ENCODE measurements at places on chromosomes 1 and 21.

- no peak for DNase-seq
Observed at GRCh38 chr1:10721381-10722321, 74.8 kb downstream of the CASZ1 start.

DNA sequence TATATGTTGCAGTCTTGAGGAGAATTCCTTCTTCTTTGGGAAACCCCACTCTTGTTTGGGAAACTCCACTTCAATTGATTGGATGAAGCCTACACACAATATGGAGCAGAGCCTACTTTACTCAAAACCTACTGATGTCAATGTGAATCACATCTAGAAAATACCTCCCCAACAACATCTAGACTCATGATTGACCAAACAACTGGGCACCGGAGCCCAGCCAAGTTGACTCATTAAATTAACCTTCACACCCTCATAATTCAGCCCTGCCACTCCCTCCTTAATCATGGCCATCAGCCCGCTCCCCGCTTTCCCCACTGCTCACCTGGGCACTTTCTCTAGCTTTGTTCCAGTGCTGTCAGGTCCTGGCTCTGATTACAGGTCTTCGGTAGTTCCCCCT lies 208.1 kb upstream of the MAP1LC3C start:
- DNase-seq = no peak

- no peak for DNase-seq
Observed at GRCh38 chr21:15343066-15343465, 278.3 kb upstream of the NRIP1 start.

DNA sequence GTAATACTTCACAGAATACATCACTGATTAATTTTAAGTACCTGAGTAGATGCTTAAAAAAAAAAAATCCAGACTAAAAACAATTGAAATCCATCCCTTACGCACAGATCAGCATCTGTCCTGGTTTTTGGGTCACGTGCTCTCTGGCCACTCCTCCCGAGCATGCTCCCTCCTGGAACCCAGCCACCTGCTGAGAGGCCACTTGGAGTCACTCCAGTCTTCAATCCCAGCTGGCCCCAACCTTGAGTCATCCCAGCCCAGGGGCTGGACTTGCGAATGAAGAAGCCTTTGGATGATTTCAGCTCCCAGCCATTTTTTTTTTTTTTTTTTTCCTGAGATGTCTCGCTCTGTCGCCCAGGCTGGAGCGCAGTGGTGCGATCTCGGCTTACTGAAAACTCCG lies 8.9 kb downstream of the MAP1LC3C start:
- peak; percentile 88 for DNase-seq

GRCh38 chr1:9068981-9069325 lies 482 bp downstream of the SLC2A5 start:
- no peak for DNase-seq

DNA sequence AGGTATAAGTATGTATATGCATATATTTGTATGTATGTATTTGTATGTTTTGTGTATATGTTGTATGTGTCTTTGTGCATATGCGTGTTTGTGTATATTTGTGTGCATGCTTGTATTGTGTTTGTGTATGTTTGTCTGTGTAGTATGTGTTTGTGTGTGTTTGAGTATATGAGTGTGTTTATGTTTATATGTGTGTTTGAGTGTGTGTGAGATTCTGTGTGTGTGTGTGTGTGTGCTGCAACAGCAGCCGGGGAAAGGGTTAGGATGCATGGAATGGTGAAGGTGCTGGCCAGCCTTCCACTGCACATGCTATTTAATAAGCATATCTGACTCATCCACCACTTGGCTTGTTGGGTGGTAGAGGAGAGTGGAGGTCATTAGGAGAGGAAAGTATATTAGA lies 46.6 kb upstream of the RAB4A start:
- no peak for DNase-seq

DNA sequence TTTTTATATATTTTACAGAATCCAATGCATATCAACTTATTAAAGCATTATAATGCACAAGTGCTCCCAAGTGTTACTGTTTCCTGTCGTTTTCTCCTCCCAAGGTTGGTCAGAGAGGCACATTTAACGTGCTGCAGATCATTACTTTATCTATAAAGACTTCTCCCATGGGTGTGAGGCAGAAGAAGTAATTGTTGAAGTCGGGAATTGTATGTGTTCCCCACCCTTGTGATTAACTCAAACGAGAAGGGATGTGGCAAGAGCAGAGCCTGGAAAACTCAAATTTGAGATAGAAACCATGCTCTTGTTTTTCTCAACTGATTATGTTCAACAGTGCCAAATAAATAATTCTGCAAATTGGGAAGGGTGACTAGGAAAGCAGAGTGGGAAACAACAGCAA lies 412.5 kb upstream of the ADAMTS5 start:
- DNase-seq = no peak

DNA sequence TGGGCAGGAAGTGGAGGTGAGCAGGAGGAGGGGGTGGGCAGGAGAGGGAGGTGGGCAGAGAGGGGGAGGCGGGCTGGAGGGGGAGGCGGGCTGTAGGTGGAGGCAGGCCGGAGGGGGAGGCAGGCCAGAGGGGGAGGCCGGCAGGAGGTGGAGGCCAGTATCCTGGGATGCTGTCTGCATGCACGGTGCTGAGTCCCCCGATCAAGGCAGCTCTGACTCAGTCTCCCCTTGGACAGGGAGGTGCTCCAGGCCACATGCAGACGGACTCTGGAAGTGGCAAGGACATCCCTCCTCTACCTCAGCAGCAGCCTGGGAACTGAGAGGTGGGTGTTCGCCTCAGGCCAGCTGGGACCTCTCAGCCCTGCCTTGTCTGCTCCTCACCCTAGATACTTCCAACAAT lies 9.9 kb downstream of the IKBKE start:
- DNase-seq = no peak

DNA sequence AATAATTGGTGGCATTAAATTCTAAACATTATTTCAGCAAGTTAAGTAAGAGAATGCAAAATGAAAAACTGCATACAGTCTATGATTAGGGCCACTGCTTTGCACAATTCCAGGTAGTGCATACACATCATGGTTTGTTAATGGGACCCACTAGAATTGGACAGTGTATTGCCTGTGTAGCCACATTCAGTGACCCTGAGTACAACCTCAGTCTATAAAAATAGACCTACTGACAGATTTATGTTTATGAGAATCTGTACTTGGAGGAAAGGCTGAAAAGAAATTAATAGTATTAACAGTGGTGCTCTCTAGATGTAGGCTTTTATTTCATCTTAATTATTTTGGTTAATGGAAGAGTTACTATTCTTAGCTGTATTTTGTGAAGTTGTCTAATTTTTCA lies 18.8 kb downstream of the UAP1 start:
- DNase-seq = no peak

GRCh38 chr1:208433086-208433485 lies 188.9 kb upstream of the PLXNA2 start:
- no peak for DNase-seq

DNA sequence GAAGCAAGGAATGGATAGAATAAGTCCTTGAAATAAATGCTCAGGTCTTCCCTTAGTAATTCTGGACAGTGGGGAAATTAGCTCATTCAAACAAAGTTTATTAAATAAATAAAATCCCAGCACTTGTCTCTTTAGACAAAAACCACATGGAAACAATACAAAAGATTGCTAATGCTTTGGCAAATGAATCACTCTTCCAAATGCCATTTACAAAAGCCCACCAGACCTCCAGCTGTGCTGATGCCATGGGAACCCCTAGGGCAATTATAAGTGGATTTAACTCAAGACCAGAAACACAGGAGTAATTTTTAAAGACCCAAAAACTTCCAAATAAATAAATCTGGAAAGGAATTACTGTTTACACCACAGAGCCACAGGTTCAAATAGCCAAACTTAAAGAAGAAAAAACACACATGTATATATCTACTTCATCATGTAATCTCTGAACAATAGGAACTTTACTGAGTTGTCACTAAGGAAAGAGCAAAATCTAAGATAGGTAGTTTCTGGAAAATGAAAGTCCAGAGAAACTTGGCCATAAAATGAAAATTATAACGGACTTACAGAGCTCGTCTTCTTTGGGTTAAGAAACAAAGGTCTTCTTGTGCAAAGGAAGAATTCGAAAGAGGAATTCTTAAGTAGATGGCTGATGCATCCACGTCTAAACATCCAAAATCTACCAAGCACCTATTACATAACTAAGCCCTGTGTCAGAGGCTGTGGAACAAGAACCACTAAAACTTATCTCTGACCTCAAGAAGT lies 399.4 kb downstream of the SMYD3 start:
- DNase-seq = no peak

DNA sequence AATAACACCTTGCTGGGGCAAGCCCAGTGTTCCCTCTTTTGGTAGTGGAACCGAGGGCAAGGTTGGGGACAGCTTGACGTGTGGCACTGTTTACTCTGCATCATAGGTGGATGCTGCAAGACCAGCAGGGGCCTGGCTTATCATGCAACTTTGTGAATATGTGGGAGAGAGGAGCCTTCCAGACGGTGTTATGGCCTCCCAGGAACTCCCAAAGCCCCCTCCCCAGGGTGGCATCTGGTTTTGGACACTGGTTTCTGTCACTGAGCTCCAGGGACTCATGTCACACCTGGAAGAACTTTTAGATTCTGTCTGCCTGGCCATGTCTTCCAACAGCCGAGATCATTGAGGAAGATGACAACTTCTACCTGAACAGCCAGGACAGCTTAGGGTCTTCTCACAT lies 1.4 kb upstream of the TLR5 start:
- DNase-seq = no peak

- DNase-seq = no peak
Observed at GRCh38 chr1:205521686-205522085, 17.2 kb downstream of the CDK18 start.

GRCh38 chr1:41609166-41609883 lies 124.8 kb upstream of the EDN2 start:
- DNase-seq = no peak

GRCh38 chr1:217149791-217150190 lies 426.6 kb upstream of the ESRRG start:
- DNase-seq = no peak

DNA sequence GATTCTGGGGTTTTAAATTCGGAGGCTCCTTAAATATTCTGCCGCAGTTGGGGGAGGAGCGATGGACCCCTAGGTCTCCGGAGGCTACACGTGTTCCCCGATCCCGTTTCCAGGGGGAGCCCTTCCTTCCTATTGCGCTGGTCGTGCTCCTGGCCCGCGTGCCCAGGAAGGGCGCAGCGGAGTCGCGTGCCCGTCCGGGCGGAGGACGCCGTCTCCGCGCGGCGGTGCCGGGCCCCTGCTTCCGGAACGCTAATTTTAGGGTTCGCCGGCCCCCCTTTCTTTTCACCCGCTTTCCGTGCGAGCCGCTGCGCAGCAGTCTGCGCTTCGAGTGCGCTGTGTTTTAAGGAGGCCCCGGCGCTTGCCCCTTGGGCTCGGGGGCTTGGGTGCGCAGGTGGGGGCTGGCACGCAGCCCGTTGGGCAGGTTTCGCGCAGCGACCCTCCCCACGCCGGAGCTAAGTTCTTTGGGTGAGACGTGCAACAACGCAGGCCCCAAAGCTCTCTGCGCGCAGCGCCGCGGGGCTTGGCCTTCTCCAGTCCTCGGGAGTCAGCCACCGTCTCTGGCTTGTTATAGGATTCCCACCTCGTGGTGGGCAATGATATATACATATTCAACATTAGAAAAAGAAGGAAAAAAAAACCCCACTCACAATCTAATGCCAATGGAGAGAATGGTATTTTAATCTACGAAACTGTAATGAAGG lies 43.5 kb upstream of the DNAJC6 start:
- no peak for DNase-seq

DNA sequence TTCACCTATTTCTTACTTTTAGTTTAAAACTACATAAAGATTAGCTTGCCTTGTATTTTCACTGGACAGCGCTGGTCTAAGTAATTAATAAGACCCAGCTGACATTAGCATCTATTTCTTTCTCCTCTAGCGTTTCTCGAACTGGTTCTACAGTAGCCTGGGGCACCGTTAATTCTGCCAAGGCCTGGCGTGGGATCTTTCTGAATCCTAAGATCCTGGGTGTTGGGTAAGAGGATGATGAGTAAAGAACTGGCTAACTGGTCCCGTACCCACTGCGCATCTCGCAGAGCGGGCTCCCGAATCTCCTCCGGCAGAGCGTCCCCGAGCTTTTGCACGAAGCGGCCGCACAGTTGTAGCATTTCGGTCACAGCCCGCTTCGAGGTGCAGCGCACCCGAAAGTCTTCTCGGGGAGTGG lies 309 bp downstream of the NSL1 start:
- DNase-seq = peak; percentile 77

GRCh38 chr1:101520302-101520701 lies 283.5 kb downstream of the S1PR1 start:
- DNase-seq = no peak

DNA sequence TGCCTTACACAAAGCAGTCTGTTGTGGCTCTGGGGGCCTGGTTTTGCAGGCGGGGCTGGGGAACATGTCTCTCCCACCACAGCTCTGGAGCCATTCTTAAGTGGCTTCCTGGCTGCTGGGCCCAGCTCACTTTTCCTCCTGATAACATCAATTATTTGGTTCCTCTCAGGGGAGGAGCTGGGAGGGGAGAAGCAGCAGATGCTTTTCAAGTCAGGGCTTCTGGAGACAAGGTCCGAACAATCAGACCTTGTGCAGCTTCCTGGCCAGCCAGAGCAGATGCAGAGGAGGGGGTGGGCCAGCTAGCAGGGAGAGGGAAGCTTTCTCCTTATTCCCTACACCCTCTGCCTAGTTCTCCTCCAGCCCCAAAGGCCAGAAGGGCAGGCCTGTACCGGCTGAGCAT lies 3.7 kb upstream of the PAQR6 start:
- no peak for DNase-seq

GRCh38 chr1:26912147-26912490 lies 1.7 kb downstream of the NR0B2 start:
- no peak for DNase-seq

GRCh38 chr1:28882009-28882628 lies 32.2 kb upstream of the EPB41 start:
- DNase-seq = peak; percentile 54

- DNase-seq = no peak
Observed at GRCh38 chr1:34874296-34874952, 14.9 kb upstream of the SMIM12 start.

- no peak for DNase-seq
Observed at GRCh38 chr1:76281306-76281705, 206.8 kb downstream of the ST6GALNAC3 start.

DNA sequence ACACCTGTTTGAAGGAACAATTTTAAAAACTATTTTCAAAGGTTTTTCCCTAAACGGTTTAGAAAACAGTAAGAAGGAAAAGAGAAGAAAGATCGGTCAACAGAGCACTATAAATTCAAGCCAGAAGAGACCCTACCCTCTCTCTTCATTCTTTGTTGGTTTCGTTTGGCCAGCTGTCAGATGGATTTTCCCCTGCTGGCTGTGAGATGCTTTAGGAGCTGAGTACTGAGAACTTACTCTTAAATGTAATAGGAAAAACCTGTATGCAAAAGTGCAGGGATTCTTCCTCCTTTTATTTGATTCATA lies 1.3 kb upstream of the TXNIP start:
- DNase-seq = no peak

DNA sequence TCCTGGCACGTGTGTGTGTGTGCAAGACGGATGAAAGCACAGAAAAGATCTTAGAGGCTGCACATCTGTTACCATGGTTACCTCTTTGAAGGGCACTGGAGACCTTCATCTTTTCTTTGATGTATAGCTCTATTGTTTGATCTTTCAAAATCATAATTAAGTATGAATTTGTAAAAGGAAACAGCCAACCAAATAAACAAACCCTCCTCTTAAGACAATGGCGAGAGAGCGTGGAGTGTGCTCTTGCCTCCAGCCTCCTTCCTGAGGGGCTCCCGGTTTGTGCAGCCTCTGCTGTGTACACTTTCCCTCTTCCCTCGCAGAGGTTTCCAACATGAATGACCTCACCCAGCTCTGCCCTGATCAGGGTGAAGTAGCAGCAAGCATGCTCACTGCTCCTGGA lies 27.9 kb downstream of the CACNA1S start:
- DNase-seq = no peak
